ENCODE measurements at places on chromosomes 1 and 21. TPM values are rescaled to one million over a fixed set of nuclear protein-coding genes. Genes with fewer than 3 reads are reported as not detected.

- DNase-seq, result no peak
These were observed 593.3 kb upstream of the NCAM2 start for GRCh38 chr21:20404915-20405314.

DNA sequence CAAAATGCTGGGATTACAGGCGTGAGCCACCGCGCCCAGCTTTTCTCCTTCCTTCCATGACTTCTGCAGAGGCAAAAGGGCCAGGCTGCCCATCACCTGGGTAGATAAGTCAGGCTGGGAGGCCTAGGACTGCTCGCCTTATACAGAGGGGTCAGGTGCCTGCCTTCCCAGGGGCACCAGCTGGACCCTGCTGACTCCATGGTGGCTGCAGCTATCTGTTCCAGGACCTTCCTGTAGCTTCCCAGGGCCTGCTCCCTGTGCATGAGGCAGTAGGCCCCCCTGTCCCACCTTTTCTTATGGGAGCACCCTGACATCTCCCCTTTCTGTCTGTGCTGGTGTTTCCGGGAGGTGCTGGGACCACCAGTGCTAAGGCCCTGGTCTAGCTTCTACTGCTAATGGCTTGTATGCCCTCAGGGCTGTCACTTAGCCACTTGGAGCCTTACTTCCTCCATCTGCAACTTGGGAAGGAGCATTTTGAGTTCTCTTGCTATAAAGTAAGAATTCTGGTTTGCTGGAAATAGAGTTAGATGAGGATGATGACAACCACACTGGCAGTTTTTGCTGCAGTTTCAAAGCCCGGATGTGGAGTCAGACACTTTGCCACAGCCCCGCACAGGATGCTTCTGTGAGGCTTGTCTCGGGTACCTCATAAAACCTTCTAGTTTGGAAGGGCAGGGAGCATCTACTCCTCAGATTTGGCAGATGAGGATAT lies 14.4 kb downstream of the SOX13 start:
- no peak for DNase-seq

DNA sequence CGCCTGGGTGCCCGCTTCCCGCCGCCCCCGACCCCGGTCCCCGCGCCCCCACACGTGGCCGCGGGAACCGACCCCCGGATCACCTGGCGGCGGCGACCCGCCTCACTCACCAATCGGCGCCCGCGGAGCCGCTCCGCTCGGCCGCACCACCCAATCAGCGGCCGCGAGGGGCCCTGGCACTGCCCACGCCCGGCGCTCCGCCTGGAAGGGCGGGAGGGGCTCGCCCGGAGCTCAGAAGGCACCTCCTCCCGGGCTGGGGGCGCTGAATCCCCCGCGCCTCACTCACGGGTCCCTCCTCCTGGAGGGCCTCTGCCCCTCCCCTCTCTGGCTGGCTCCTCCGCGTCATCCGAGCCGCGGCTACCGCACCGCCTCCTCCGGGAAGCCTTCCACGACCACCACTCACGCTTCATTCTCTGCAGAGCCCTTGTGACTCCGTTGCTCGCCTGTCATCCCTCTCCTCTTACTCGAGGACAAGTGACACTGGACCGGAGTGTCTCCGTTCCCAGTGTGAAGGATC lies 374 bp downstream of the SH2D5 start:
- peak; percentile 71 for DNase-seq

The GPR25 gene
- not detected for total RNA-seq

The HCN3 gene
- 1.9 TPM for total RNA-seq

The ANGPTL3 gene
- not detected for total RNA-seq

The LAMB3 gene
- total RNA-seq, result 4.2 TPM

The BARHL2 gene
- total RNA-seq, result not detected

The CITED4 gene
- 3.0 TPM for total RNA-seq

The GNL2 gene
- 82.3 TPM for total RNA-seq

Measured in activated CD4-positive, alpha-beta T cell treated with anti-CD3 and anti-CD28 coated beads for 36 hours (primary cell).